ENCODE measurements at places on chromosomes 5 and 9.

- DNase-seq = no peak
Observed at GRCh38 chr9:16425562-16426231, 444.8 kb downstream of the BNC2 start.

DNA sequence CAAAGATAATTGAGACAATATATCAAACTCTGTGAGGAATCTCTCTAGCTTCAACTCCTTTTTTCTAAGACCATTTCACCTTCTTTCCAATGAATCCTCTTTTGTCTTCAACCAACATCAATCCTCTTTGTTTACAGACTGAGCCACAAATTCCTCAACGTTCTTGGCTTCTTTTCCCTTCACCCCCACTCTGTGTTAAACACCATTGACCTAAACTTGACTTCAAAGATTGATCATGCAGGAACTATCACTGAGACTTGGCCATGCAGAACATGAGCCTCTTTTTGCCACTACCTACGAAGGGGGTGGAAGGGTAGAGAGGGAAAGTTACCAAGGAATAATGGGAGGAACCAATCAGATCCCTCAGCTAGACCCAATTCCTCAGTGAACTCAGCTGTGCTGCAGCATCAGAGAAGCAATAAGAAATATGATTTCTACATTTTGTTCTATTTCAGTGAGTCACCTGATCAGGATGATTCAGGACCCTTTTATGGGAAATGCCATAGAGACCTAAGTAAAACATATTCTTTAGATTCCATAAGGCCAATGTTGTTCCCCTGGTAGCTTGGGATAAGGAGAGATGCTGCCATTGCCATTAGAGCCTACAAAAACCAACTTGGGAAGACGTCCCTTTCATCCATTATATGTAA lies 187.7 kb upstream of the RGMB start:
- DNase-seq = no peak

DNA sequence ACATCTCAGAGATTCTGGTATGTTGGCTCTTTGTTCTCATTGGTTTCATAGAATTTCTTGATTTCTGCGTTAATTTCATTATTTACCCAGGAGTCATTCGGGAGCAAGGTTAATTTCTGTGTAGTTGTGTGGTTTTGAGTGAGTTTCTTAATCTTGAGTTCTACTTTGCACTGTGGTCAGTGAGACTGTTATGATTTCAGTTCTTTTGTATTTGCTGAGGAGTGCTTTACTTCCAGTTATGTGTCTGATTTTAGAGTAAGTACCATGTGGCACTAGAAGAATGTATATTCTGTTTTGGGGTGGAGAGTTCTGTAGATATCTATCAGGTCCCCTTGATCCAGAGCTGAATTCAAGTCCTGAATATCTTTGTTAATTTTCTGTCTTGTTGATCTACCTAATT lies 12.2 kb downstream of the RANBP17 start:
- DNase-seq = no peak

- DNase-seq = no peak
Observed at GRCh38 chr9:77945798-77946197, 85.8 kb downstream of the GNAQ start.

- no peak for DNase-seq
Observed at GRCh38 chr9:7906783-7907550, 107.4 kb upstream of the DMAC1 start.
